Fibroblast of skin of scalp (primary cell): ENCODE measurements at places on chromosomes 5 and 9.

GRCh38 chr5:36576721-36577120 lies 29.7 kb upstream of the SLC1A3 start:
- DNase-seq: no peak

DNA sequence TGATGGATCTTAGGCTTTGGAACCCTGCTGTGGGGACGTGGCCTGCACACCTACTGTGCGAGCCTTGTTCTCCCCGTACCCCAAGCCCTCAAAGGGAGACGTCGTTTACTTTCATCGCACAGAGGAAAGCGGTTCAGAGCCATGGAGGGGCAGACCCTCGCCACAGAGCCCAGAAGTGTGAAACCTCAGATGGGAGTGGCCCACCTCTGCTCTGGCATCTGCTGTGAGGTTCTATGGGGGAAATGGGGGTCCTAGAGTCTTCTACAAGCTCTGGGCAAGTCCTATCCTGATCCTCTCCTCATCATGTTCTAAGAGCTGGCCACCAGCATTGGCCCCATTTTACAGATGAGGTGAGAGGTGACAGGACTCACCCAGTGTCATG lies 3.7 kb upstream of the RNF44 start:
- no peak for DNase-seq

GRCh38 chr9:29730163-29730562 lies 2156.9 kb upstream of the C9orf72 start:
- no peak for DNase-seq

DNA sequence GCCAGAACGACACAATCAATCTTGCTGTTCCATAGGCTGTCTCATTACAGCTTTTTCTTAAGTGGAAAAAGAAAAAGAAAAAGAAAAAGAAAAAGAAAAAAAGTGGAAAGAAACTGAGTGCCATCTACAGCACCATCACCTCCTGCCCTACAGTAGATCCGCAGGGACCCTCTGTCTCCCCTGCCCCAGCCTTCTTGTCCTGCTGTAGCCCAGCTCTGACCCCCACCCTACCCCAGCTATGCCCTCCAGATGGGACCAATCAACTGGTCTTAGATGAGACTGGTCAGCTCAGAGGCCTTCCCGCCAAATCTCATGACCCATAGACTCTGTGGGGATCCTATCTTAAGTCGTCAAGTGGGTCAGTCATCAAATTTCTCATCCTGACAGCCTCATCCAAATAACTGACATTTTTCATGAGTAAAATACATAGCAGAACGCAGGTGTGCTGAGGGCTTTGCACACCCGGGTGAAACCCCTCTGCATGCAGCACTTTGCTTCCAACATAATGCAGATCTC lies 34.8 kb downstream of the TSPAN17 start:
- DNase-seq: no peak

DNA sequence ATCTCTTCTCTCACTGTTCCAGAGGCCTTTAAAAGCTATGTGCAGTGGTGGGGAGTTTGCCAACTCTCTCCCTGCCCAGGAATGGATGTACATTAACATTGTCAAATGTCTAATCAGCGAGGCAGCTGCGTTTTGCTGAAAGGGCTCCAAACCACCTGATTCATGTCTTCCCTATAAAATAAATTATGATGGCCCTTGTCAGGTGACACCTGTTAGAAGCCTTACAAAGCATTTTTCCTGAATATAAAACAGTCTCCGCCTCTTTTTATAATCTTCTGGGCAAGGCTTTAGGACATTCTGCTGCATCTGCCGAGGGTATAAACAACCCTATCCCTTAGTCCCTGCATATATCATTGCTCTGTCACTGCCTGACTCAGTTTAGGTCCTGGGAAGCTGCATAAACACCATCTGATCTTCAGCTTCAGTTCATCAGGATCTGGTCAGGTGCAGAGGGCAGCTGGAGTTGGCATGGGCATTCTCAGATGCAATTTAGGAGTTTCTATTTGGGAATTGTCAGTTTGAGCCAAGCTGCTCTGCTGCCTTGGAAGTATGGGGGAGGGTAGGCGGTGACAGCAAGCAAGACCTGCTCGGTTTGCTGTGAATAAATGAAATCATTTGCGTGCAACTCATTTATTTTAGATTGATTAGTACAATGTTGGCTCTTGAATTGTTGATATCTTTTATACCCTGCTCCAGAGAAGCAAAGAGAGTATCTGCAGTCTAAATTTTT lies 103.5 kb downstream of the ACER2 start:
- no peak for DNase-seq
